ENCODE measurements at places on chromosomes 2 and 18.

- DNase-seq: no peak
Measured at GRCh38 chr2:168343586-168343985, 96.2 kb upstream of the STK39 start.

DNA sequence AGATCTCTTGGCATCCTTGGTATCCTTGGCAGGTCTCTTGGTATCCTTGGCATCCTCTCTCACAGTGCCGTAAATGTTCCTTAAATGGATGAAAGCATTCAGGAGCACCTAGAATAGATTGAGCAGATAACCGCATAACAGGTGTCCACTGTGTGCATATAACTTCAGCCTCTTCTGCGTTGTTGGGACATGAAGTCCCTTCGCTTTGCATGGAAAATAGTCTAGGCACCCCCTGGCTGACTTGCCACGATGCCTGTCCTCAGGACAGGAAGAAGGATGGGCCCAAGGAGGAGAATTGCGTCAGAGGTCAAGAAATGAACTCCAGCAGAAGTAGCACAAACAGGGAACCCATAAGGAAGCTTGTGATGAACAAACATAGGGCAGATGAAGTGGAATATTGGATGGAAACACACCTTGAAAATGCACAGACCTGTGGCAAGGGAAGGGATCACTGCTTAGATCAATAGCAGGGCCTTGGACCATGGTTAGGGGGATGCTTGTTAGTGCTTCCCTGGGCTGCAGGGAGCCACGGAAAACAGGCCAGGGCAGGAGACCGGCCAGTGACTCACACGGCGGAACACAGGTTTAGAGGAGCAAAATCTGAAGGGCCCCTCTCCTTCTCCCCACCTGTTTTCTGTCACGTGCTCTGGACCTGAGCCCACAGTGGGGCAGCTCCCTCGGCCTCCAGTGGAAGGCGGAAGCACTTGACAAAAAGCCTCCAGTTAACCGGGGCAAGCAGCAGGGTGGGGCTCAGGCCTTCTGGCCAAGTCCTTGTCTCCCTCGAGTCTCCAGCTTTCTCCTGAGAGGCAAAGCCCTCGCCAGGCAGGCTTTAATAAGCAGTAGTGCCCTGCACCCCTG is 99.2 kb upstream of the ASAP2 start:
- no peak for DNase-seq

GRCh38 chr2:133641497-133641896 is 73.2 kb upstream of the NCKAP5 start:
- DNase-seq: peak; percentile 14

DNA sequence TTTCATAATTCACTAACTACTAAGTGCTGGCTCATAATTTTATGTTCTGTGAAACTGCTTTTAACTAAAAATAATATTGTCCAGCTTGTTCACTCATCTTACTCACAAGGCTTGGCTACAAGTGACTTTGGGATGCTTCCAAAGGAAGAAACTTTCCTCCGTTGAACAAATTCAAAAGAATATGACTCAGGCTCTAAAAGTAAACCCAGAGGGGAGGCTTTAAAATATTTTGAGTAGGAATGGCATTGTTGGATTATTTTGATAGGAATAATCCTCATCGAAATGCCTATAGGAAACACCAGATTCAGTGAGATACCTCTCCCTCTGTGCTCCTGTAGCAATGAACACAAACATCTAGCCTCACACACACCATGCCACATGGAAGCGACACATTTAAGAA is 25.2 kb upstream of the TLK1 start:
- no peak for DNase-seq

GRCh38 chr18:56593906-56594305 is 44.5 kb downstream of the TXNL1 start:
- no peak for DNase-seq

GRCh38 chr2:161586517-161587167 is 37.6 kb upstream of the SLC4A10 start:
- DNase-seq: no peak

DNA sequence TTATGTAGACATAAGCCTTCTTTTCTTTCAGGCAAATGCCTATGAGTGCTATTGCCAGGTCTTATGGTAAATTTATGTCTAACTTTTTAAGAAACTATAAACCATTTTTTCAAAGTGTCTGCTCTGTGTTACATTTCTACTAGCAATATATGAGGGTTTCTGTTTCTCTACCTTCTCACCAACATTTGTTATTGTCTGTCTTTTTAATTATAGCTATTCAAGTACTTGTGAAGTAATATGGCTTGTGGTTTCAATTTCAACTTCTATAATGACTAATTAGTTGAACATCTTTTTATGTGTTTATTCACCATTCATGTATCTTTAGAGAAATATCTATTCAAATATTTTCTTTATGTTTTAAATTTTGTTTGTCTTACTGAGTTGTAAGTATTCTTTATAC is 213.1 kb upstream of the MC4R start:
- no peak for DNase-seq

- DNase-seq: no peak
Measured at GRCh38 chr2:186879312-186879711, 30.3 kb upstream of the ZSWIM2 start.

DNA sequence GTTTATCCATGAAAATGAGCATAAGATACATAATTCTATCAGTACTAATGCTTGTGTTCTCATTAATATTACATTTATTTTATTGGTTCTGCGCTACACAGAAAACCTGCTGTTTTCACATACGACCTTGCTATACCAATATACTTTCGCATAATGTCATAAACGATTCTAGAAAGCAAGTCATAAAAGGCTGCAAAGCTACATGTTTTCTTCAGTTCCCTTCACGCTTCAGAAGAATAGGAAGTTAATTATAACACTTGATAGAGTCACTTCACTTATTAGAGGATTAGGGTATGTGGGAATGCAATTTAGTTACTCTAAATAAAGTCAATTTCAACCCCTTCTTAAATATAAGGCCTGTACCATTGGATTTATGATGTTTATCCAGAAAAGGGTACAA is 29.0 kb downstream of the PSME4 start:
- DNase-seq: no peak

Data from WTC11 (cell line).